CD8-positive, alpha-beta memory T cell (primary cell): ENCODE measurements at places on chromosomes 11 and 22. TPM values are rescaled to one million over a fixed set of nuclear protein-coding genes. Genes with fewer than 3 reads are reported as not detected.

GRCh38 chr11:123510579-123510905 is 80.5 kb downstream of the GRAMD1B start:
- DNase-seq: no peak

- DNase-seq: no peak
Observed at GRCh38 chr11:103668859-103669258, 367.6 kb upstream of the DDI1 start.

Gene ACR
- not detected for total RNA-seq

DNA sequence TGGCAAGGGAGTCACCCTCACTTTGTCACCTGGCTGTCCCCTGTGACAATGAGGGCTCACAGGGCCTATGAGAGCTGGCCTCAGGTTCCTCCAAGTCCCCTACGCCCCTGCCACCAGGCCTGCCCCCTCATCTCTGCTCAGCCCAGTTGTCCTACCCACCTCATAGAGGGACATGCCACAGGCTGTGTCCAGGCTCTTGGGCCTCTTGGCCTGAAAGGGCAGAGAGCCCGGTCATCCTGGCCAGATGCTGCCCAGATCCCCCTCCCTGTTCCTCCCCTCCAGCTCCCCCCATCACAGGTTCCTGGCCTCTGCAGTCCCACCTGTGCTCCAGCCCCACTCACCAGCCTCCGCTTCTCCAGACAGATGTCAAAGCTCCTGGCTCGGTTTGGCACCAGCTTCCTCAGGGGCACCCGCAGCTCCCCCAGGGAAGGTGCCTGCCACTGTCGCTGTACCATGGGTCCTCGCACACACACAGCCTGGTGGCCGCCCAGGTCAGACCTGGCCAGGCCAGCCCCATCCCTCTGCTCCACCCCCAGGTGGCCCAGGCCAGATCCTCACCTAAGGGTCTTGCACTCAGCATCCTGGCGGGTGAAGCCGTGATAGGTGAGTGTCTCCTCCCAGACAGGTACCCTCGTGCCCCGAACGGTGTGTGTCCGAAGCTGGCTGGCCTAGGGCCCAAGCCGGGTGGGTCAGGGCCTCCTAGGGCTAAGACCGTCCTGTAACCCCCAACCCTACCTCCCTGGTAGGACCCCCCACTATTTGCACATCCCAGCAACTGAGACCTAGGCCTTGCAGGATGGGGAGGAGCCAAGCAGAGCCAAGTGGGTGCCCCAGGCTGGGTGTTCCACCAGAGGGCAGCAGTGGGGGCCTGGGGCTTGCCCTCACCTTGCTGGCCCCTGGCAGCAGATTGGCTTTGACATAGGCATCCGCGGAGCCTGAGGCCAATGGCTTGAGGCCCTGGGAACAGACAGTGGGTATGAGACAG is 8.3 kb downstream of the NDUFV1 start:
- DNase-seq: no peak

DNA sequence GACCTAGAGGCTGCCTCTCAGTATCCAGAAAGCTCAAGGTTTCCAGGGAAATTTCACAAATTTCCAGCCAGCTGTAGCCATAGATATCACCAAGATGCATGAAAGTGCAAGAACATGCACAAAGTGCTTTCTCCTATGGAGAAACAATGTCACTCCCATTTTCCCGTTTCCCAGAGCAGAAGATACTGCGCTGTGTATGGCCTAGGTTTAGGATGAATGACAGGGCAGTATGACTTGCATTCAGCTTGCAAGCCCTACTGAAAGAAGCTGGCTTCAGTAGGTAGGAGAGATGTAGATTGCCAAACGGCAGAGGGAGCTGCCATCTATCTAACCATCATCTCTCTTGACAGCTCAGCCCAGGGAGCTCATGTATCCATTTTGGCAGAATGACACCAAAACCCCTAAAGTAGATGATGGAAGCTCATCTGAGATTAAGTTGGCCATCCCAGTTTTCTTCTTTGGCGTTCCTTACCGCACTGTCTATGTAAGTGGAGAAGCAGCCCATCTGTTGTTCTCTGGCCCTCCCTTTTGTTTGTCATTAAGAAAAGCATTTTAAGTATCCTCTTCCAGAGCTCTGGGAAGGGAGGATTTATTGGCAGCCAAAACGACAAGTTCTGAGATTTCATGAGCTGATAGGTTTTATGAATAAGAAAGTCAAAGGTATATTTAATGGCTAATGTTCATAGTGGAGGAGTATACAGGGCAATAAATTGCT is 4.6 kb downstream of the TECTA start:
- DNase-seq: no peak

GRCh38 chr22:38707346-38707745 is 1.6 kb downstream of the GTPBP1 start:
- DNase-seq: no peak

GRCh38 chr22:43308836-43309235 is 34.3 kb downstream of the SCUBE1 start:
- DNase-seq: no peak

GRCh38 chr22:29150701-29151100 is 55.0 kb upstream of the EMID1 start:
- no peak for DNase-seq

Gene UBQLN3
- not detected for total RNA-seq

- no peak for DNase-seq
Observed at GRCh38 chr22:48844056-48844675, 983.5 kb downstream of the BRD1 start.

DNA sequence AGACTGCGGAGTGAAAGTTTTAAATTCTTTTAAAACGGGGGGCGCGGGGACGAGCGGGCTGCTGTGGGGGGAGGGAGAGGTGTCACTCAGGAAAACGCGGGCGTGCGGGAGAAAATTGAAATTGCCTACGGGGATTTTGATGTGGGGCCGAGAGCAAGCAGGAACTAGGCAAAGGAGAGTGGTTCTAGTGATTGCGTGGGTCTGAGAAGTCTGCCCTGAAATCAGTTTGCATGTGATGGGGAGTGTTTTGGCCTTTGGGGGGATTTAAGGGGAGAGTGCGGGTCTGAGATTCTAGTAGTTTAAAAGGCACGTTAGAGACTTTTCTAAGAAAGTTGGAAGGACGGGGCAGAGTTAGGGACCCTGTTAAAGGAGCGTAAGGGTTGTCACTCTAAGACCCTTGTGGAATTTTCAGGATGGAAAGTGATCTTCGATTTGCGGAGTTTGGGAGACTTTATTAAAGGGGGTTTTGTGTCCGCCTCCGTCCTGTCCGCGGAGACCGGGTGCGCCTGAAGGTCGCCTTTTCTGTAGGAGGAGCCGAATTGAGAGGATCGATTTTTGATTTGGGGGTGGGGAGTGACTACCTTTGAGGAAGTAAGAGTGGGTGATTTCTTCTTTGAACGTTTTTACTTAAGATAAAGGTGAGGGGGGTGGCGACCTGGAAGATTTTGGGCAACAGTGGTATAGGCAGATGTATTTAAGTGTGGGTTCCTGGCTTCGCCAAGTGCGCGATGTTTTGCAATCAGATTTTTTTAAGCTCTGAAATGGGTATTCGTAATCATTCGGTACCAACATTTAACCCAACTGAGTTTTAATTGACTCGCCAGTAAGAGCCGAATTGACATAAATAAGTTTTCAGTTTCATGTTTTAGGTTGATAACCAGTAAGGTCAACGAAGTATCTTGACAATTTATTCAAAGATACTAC is 1.1 kb downstream of the EED start:
- DNase-seq: no peak

DNA sequence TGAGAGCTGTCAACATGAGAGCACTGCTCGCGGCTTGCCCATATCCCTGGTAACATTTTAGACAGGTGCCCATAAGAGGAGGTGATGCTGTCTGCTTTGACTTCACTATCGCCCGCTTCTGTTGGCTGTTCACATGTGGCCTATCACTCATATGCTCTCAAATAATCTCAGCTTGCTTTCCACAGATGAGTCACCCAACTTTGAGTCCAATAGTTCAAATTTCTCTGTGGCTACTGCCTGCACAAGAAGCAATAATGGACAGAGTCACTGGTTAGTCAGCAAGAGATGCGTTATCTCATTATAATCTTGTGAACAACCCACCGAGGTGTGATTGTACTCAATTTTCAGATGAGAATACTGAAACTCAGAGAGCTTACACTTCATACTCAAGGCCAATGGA is 1714.1 kb downstream of the LRRC4C start:
- no peak for DNase-seq

Gene PGGHG
- total RNA-seq: 81.0 TPM
